Skeletal muscle cell (primary cell): ENCODE measurements at places on chromosomes 11 and 22.

DNA sequence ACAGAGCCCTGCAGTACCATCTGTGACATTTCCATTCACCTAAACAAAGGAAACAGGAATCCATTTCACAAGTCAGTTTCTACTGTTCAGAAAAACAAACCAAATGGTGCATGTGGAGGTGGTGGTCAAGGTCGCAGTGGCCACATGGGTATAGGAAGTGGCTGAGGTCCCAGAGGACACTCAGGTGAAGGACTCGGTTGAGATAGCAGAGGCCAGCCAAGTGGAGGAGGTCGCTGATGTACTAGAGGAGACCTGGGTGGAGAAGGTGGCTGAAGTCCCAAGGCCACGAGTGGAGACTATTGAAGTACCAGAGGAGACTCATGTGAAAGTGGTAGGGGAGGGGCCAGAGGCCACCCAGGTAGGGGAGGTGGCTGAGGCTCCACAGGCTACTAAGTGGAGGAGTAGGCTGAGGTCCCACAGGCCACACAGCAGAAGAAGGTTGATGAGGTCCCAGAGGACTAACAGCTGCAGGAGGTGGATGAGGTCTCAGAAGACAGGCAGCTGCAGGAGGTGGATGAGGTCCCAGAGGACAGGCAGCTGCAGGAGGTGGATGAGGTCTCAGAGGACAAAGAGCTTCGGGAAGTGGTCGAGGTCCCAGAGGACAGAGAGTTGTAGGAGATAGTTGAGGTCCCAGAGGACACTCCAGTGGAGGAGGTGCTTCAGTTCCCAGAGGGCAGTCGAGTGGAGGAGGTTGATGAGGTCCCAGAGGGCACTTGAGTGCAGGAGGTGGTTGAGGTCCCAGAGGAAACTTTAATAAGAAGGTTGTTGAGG, 40.2 kb downstream of the ZNF195 start:
- no peak for DNase-seq

GRCh38 chr22:48416396-48417224, 1411.1 kb downstream of the BRD1 start:
- no peak for DNase-seq

DNA sequence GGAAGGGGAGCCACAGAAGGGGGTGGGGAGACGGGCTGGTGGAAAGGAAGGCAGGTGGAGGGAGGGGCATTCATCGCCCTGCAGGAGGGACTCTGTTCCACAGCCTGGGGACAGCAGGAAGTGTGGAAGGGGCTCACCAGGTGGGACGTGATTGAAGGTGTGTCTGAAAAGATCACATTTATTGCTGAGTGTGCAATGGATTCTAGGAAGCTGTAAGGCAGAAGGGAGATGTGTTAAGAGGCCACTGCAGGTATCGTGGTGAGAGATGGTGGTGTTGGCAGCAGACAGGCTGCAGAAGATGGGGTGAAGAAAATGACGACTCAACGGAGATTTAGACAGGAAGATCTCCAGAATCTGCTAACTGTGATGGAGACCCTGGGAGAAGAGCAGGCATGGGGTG, 537.4 kb downstream of the MN1 start:
- DNase-seq: no peak

- DNase-seq: no peak
Measured at GRCh38 chr11:12251666-12252560, 125.5 kb upstream of the PARVA start.

DNA sequence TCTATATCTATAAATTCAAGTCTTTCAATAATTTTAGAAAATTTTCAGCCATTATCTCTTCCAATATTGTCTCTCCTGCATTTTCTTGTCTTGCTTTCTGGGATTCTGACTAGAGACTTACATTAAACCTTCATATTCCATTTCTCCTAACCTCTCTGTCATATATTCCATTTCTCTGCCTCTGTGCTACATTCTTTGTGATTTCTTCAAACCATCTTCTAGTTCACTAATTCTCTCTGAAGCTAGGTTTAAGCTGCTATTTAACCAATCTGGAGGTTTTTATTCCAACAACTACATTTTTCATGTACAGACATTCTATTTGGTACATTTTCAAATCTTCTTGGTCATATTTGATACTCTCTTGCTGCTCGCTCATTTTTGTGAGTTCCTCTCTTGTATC, 122.5 kb downstream of the TTC28 start:
- DNase-seq: no peak

DNA sequence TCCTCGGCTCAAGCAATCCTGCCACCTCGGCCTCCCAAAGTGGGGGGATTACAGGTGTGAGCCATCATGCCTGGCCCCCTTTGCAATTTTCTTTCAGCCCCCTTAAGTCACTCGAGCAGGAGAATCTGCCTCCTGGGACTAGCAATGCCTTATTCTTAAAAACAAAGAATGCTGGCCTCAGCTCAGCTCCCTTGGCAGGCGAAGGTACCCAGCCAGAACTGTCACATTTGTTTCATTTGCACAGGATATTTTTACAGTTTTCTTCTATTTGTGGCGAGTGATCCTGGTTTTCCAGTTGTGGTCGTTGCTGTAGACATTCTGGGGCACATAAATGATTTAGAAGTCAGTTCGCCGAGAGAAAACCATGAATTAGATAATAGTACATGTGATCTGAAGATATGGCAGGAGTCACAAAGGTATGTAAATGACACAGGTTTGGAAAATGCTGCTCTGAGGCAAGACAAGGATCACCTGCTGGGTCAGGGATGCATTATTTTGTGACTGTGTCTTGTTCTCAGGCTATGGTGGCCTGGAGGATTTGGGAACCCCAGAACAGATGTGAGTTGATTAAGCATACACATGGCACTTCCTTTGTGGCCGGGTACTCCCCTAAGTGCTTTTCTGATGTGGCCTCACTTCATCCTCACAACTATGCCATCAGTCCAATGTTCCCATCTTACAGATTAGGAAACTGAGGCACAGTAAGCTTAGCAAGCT, 51.2 kb upstream of the SLC22A12 start:
- no peak for DNase-seq

DNA sequence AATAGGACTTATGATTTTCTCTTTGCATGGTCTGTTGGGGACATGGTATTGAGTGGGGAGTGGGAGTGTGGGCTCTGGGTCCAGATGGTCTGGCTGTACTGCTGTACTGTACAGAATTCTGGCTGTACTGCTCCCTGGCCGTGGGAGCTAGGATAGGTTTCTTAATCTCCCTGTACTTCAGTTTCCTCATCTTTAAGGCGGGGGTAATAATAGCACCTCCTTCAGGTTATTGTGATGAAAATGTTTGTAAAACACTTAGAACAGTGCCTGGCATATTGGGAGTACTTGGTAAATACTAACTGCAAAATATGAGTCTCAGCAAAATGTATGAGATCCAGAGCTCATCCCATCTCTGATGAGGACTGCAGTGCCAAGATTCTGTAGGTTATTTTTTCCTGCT, 198.6 kb downstream of the KIF18A start:
- DNase-seq: no peak

- no peak for DNase-seq
Measured at GRCh38 chr11:9396752-9397151, 12.3 kb downstream of the IPO7 start.

DNA sequence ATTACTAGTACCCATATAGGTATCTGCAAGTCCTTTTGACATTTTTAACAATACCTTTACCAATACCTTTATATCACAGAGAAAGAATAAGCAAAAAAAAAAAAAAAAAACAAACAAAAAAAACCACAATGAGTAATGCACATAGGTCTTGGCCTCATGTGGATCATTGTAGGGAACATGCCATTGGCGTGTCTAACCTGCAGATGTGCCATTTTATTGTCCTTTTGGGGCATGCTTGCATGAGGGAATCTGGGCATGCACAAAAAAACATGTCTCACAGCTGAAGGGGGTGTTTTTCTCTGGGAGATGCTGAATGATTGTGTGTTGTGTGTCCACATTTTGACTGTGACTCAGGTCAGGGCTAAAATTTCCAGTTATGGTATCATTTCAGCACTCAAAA, 361.6 kb downstream of the GUCY1A2 start:
- DNase-seq: no peak

DNA sequence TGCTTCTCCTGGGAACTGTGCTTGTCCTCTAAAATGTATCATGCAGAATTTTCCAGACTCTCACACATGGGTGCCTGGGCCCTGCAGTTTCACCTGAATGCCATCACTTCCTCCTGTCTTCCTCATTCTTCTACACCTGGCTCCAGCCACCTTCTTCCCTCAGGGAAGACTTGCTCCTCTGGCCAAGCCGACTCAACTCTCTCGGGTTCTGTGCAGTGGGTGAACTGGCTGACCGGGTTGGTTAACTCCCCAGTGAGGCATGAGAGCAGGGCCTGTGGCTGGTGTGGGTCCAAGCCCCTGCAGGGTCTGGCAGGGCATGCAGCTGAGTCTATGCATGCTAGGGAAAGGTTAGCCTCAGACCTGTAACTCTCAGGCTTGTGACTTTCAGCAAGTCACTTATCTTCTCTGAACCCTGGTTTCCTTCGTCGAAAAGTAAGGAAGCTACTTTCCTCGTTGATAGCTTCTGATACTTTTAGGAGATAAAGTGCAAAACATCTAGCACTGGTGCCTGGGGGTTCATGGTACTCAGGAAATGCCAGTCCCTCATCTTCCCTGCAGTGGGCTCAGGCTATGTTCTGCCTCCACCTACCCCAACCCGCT, 11.9 kb downstream of the CD82 start:
- no peak for DNase-seq

DNA sequence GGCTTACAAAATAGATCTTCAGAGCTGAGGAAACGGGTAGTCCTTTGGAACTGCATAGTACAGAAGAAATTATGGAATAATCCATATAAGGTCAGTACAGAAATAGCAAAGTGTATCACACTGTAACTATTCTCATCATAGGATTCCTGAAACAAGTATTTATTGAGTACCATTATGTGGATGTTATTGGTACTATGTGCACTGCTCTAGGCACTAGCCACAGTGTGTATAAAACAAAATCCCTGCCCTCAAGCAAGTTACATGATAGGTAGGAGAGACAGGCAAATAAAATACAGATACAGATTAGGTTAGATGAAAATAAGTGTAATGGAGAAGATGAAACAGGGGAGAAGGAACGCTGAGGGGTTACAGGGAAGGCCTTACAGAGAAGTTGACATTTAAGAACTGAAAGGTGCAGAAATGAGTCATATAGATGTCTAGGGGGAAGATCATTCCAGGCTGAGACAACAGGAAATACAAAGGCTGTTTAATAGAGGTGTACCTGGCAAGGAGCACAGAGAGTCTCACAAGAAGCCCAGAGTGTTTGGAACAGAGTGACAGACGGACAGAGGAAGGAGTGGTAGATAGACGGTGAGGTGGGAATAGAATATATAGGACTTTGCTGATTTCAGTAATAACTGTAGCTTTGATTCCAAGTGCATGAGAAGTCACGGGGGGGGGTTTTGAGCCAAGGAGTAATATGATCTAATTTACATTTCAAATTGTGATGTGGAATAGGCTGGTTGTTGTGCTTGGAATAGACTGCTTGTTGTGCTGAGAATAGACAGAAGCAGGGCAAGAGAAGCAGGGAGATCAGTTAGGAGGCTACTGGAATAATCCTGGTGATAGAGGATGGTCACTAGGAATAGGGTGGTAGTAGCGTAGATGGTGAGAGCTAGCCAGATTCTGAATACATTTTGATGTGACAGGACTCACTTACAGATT, 13.7 kb downstream of the RNF141 start:
- DNase-seq: no peak

- no peak for DNase-seq
Measured at GRCh38 chr11:102767800-102768199, 12.6 kb downstream of the MMP10 start.

- no peak for DNase-seq
Measured at GRCh38 chr11:35131886-35132285, 7.1 kb upstream of the CD44 start.

DNA sequence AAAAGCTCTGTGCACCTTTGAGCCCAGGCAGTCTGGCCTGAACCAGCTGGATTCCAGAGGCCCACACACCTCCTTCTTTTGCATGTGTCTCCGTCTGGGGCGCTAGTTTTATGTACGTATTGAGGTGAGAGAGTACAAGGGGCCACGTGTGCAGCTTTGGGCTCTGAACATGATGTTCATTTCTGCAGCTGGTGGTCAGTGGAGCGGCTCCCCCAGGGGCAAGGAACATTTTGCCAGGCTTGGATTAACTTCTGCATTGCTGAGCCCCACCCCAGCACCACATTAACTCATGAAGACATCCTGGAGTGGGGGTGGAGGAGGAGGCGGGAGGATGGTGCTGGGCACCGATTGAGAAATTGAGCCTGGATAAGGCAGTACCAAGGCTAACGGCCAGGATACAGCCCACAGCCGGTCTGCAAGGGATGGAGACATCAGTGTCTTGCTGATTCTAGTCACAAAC, 13.8 kb downstream of the USP2 start:
- DNase-seq: no peak

GRCh38 chr11:28981381-28981780, 873.2 kb downstream of the METTL15 start:
- peak; percentile 52 for DNase-seq

GRCh38 chr11:69567951-69568808, 72.8 kb upstream of the CCND1 start:
- no peak for DNase-seq

DNA sequence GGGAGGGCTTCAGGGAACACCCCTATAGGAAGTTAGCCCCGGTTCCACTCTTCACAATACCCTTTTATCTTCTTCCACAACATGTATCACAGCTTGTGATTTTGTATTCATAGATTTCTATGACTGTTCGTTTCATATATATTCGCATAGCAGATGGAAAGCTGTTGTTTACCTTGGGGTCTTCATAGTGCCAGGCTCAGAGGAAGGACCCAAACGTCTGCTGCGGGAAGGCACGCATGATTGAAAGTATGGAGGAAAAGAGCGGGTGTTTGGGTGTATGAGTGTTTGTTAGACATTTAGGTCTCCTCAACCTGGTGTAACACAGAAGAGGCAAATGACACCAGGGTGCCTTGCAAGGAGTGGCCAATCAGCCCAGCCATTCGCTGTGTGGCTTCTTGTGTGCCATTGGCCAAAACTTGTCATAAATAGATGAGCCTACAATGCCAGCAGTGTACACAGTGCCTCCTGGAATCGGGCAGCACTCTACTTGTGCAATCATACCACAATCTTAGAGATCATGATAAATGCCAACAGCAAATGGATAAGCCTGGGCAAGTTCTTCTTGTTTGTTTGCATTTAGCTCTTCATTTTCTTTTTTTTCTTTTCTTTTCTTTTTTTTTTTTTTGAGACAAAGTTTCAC, 10.9 kb upstream of the ADA2 start:
- DNase-seq: no peak

DNA sequence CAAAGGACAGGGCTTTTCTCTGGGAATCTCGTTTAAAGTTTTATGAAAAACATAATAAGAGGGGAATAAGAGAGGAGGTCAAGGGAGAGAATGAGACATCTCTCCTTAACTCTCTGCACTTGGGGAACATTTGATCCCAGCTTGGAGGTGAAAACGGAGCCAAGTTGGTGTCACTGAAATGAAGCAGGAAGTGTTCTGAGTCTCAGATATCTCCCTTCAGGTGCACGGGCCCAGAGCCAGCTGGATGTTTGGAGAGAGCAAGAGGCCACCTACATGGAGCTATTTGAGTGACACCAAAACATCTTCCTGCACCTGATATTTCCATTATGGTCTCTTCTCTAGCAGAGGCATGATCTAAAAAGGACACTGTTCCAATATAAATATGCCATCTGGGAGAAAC, 85.7 kb downstream of the BLID start:
- DNase-seq: no peak

- no peak for DNase-seq
Measured at GRCh38 chr11:127049486-127049885, 48.9 kb upstream of the KIRREL3 start.
